Sciatic nerve (tissue), 2 donors: ENCODE measurements at places on chromosomes 11 and 22.

- no peak for DNase-seq
These were observed 741 bp downstream of the PHRF1 start for GRCh38 chr11:576811-577610.

DNA sequence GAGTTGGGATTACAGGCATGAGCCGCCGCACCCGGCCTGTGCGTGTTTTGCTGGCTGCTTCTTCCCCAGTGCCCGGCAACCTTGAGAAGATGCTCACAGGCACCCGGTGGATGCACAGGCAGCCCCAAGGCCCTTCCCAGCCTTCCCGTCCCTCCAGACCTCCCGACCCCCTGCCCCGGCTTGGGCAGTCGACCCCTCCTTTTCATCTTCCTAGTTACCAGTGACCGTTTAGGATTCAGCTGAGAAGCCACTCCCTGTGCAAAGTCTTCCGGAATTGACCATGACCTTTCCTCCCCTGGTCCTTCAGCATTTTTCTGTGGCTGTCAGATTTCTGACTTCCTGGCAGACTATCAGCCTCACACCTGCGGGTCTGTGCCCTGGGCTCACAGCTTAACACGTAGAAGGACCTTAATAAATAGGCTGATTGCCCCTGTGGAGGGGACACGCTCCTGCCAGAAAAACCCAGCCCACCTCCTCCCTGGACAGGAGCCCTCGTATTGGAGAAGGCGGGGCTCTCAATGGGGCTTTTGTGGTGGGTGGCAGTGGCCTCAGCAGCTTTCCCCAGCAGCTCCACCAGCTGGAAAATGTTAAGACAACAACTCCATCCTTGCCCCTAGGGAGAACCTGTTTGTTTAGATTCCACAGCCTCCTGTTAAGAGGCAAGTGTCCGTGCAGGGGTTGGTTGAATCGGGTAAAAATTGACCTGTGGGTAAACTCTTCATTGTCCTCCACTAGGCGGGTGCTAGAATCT, 10.4 kb upstream of the ANO1 start:
- no peak for DNase-seq

DNA sequence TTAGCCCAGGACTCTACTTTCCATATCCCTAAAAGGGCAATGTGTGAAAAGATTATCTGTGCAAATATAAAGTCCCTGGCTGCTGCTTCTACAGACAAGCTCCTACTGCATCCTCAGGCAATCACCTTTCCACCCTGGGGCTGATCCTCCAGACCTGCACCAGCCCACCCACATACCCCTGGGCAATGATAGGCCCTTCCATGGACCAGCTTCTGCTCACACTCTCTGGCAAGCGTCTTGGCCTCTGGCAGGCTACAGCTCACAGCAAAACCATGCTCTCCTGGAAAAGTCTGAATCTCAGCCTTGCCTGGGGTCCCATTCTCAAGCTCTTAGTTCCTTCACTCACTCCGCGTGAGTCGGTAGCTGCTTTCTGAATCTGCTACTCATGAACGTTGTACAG, 69.5 kb downstream of the IGLL5 start:
- DNase-seq, result no peak

GRCh38 chr11:115716601-115717529, 212.7 kb upstream of the CADM1 start:
- peak; percentile 76 for DNase-seq

DNA sequence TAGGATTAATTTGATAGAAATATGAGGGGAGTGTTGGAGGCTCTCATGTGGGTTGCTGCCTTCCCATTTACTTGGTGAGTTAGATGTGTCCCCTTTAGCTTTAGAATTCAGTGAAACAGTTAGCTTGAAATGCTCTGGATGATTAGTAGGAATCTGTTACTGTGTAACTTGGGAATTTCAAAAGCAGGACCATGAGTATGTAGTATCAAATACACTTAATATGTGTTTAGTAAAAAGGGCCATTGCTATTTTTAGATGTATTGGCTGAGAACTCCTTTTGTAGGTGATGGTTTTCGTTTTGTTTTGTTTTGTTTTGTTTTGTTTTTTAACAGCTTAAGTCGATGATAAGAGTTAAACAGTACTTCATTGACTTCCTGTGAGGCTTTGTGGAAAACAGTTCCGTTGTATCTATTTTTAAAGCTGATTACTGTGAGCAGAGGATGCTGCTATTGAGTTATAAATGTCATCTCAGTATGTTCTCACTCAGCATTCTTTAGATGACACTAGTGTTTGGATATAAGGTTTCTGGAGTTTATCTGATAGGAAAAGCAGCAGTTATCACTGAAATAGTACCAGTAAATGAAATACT, 53.5 kb downstream of the MCAM start:
- DNase-seq, result no peak

GRCh38 chr11:102946237-102946636, 9.3 kb downstream of the MMP13 start:
- no peak for DNase-seq
